ENCODE measurements at places on chromosomes 3 and 15.

DNA sequence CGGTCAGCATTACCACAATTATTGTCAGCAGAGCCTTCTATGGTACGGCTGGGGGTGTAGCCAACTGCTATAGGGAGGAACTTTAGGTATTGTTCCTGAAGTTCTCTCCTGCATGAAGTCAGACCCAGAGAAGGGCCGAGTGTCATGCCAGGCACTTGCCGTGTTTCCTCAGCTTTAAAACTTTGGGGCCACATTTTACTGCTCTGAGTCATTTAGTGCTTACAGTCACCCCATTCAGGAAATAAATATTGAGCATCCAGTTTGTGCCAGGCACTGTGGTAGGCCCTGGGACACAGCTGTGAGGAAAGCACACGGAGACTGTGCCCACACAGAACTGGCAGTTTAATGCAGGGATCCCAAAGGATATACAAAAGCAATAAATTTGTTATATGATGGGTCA is 54.5 kb upstream of the APEH start:
- no peak for DNase-seq

- no peak for DNase-seq
Measured at GRCh38 chr15:68421115-68421551, 10.8 kb downstream of the ITGA11 start.

DNA sequence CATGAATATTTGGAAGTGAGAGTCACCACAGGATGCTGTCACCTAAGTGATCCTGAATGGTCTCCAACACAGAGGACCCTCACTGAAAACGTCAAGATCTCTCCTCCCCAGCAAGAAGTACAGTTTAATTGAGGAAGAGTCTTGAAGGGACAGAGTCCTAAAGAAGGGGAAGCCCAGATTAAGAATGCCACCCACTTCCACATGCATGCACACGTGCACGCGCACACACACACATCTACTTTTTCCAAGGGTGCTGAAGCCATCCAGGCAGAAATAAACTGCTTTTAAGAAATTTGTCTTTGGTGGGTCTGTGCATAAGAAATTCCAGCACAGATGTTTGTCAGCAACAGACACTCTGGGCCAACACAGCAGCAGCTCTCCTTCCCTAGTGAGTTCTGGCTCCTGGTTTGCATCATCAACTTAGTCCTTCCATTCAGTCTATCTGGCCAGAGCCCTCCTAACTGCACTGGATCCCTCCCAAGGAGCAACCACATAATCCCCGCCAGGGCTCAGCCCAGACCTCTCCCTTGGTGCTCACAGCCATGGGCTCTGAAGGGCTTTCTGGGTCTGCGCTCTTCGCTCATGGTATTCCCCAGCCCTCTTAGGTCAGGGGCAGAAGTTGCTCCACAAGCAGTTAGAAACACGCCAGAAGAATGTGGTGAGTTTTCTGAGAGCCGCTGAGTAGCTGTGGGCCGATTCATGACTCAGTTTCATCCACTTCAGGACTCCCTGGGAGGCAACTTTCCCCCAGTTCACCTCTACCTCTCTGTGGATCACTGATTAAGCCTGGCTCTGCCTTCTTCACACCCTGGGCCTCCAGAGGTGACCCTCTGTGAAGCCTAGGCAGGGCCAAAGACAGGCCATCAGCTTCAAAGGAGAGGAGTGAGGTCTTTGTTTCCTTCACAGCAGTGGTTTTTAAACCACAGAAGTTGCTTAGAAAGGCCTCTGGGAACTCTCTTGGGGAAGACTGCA is 132.6 kb upstream of the LIPC start:
- DNase-seq = no peak

DNA sequence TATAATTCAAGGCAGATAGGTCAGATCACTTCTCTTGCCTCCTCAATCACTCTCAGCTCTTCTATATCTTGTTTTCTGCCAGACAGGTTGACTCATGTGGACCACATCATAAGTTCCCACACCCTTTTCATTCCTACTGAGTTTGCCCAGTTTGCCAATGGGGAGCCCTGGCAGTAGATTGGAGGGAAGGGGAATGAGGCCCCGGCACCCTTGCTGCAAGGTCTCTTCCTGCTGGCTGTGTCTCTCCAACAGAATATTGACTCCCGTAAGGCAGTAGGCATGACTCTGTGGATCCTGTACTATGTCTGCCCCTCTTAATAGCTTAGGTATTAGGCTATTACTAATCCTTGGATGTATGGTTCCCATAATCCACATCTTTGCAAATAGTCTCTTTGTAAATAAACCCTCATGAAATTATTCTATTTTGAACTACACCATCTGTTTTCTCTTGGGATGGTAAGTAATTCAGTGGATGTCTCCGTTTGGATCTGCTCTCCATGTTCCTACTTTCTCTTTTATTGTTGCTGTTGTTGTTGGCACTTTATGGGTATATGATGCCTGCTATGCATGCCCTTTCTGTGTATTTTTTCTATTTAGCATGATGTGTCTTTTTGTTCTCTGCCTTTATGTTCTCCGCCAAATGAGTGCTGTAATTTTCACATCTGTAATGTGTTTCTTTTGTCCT is 65.5 kb upstream of the DCBLD2 start:
- no peak for DNase-seq

DNA sequence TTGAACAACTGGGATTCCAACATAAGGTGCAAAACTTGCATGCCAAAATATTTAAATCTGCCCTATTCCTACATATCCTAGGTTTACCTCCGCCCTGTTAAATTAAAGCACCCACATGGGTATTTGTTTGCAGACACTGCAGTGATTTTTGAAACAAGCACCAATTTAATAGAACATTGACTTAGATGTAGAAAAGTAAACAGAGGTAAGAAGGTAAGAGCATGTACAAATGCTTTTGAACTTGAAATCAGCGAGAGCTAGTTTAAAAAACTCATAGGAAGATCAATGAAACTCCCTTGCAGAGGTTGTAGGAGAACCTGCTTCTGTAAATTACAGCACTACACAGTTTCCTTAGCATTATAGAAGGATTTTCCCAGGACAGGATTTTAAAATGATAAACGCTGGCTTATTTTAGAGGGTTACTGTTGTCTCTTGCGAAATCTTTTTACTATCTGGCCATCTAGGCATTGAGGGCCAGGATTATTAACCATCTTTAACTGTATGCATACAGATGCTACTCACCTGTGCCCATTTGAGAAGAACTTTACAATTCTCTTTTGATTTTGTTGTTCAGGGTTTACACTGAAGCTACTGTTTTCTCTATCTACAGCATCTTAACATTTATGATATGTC is 284.8 kb downstream of the FEZF2 start:
- DNase-seq = no peak

- no peak for DNase-seq
Measured at GRCh38 chr3:159252772-159253384, 451.0 kb downstream of the MFSD1 start.

- DNase-seq = no peak
Measured at GRCh38 chr3:4865714-4866113, 113.5 kb upstream of the BHLHE40 start.

DNA sequence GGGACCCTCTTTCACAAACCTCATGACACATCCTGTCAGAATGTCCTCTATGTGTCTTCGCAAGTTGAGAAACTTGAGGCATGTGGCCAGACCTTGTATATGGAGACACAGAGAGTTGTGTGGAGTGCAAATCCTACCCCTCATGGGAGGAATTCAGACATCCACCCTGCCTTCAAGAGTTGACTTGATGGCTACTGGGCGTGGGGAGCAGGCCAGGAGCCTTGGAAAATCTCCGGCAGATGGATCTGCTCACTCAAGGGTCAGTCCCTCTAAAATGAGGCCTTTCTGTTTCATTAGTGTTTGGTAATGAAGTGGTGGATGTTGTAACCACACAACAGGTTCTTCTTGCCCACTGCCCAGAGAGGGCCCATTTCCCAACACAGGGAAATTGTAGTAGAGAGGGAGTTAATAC is 79.0 kb downstream of the ASB7 start:
- DNase-seq = no peak

GRCh38 chr15:52651868-52652267 is 27.3 kb downstream of the ATOSA start:
- no peak for DNase-seq

DNA sequence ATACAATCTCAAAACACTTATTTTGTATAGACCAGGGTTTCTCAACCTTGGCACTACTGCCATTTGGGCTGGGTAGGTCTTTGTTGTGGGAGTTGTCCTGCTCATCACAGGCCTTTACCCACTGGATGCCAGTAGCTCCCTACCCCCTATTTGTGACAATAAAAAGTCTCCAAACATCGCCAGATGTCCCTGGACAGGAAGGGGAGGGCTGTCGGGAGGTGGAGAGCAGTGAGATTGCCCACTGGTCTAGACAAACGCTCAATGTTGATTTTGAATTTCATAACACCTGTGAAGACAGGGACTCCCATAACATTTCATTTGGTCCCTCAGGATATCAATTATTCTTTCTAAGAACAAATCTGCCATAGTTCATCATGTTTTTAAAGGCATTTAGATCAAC is 151.7 kb upstream of the PTPRG start:
- no peak for DNase-seq

DNA sequence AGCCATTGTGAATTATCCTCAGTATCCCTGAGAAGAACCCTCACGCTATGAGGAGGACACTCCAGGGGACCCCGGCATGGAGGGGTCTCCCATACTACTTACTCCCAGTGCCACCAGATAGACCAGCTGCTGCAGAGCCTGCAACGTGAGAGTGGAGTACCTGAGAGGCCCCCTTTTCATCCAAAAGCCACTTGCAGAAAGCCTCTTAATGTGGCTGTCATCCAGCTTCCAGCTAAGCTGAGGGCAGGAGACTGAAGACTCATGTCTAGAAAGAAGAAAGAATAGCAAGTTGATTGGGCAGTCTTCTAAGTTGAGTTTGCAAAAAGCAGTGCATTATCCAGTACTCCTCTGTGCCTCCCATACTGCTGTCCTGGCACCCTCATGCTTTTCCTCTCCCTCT is 27.3 kb upstream of the MNS1 start:
- DNase-seq = no peak

GRCh38 chr3:79930196-79930595 is 162.4 kb upstream of the ROBO1 start:
- DNase-seq = no peak

DNA sequence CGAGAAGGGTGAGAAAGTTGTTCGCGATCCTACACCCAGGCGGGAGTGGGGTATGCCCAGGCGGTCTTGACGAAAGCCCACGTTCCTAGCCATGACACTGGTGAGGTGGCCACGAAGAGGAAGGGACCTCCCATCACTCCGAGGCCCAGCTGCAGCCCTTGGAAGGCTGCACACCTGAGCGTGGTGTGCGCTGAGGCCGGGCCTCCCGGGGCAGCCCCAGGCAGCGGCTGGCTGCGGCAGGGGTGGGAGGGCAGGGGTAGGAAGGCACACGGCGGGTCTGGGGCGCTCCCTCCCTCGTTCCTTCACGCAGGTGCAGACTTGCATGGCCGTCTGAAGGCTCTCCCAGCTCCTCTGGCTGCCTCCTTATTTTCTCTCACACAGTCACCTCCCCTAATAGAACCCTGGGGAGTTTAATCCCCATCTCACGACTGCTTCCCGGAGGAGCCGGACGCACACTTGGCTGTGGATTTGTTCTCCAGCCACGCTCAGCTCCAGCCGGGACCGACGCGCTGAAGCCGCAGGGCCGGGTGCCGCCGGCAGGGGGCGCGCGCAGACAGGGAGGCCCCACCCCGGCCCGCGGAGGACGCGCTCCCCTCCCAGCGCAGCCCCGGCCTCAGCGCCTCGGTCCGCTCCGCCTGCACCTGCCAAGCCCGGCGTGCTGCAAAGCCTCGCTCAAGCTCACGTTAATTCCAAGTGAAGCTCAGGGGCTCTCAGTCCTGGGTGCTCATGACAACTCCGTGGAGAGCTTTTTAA is 37.8 kb upstream of the MUC4 start:
- DNase-seq = no peak

- DNase-seq = no peak
Measured at GRCh38 chr3:188516515-188516914, 362.6 kb downstream of the LPP start.

DNA sequence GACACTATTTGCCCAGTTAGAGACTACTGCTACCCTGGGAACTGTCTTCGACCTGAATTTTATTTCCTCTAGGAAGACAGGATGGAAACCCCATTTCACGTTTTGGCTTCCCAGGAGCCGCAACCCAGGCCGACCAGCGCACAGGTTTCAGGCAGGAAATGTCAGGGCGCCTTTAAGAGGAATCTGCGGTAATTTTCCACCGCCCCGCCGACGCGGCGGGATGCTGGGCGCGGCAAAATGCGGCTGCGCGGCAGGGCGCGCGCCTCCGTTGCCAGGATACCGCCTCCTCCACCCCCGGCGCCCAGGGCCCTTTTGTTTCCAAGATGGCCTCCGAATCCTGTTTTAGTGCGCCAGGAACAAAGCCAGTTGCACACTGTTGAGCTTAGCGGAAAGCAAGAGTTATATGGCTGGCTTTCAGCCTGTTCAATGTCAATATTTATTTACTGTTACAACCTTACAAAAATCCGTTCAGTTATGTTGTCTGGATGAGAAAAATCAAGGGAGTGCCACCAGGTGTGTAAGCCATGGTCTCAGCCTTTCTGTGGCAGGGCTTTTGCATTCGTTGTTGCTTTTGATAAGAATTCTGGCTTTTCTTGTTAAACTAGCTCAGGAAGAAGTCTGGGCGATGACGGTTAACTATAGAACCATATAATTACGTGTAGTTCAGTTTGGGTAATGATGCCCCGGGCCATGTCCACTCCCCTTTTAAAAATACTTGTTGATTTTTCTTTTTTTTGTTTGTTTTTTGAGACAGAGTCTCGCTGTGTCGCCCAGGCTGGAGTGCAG is 79.7 kb upstream of the CHD2 start:
- DNase-seq = peak; percentile 35

DNA sequence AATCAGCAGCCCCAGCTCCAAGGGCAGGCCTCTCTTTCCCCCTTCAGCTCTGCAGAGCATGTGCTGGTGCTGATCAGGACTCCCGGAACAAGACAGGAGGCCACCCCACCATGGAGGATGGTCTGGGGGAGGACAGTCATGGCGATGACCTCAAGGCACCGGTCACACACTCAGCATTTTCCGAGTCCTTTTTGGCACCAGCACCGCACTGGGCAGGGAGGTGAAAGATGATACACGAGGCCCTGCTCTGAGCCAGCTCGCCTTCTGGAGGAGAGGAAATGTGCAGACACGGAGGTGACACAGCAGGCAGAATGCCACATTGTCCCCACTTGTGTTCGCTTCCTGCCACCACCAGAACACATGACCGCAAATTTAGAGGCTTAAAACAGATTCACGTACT is 61.8 kb upstream of the SEC61A1 start:
- DNase-seq = no peak

DNA sequence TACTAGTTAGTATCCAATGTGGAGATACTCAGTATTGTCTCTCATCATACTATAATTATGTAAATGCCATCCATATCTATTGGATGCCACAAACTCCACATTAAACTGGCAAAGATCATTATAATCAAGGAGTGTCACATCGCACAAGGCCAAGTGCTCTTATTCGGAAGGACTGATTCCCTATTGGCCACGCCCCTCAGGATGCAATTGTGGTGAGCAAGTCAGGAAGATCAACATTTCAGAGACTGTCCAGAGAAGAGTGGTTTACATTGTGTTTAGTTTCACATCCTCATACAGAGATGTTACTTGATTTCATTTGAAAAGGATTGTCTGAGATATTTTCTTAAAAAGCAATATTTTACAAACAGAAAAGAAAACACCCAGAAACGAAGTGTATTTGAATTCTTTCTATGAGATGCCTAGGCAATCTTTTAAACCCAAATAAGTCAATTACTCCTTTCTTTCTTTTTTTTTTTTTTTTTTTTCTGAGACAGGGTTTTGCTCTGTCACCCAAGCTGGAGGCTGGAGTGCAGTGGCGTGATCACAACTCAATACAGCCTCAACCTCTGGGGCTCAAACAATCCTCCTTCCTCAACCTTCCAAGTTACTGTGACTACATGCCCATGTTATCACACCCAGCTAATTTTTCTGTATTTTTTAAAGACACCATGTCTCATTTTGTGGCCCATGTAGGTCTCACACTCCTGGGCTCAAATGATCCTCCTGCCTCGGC is 369.1 kb downstream of the RBMS3 start:
- DNase-seq = no peak

Data from esophagus squamous epithelium (tissue), 5 donors.